Immature natural killer cell (primary cell): ENCODE measurements at places on chromosomes 5 and 9.

DNA sequence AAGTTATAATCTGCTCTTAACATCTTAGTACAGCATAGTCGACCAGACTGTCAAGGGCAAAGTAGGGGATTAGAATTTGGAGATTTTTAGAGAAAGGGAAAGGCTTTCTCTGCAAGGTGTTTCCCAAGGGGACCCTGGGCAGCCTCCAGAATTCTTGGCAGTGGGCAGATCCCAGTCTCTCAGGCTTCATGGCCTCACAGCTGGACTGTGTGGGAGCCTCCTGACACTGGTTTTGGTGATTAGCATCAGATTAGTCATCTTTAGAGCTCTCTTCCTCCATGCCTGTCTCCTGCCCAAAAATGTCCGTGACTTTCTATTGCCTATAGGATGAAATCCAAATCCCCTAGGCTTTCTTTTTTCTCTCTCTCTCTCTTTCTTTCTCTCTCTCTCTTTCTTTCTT lies 370.7 kb downstream of the ZSWIM6 start:
- DNase-seq: no peak

- no peak for DNase-seq
Measured at GRCh38 chr5:141821430-141821925, 56.7 kb downstream of the PCDH1 start.

- no peak for DNase-seq
Measured at GRCh38 chr9:109974918-109975276, 194.9 kb downstream of the PALM2AKAP2 start.

- DNase-seq: no peak
Measured at GRCh38 chr9:99515093-99515492, 293.0 kb downstream of the SEC61B start.
